Progenitor cell of endocrine pancreas (in vitro differentiated cells): ENCODE measurements at places on chromosomes 2 and 18. TPM values are rescaled to one million over a fixed set of nuclear protein-coding genes. Genes with fewer than 3 reads are reported as not detected.

Gene FBXO48
- total RNA-seq, result 1.2 and 1.5 TPM in 2 replicates

Gene ANKRD44
- total RNA-seq, result 4.0 and 6.0 TPM in 2 replicates

Gene RPRM
- total RNA-seq, result 2.4 and 3.1 TPM in 2 replicates

Gene KCNK3
- 1.2 and 1.5 TPM in 2 replicates for total RNA-seq

Gene RND3
- total RNA-seq, result 40.3 and 42.5 TPM in 2 replicates

Gene TRIM43
- total RNA-seq, result not detected in 2 replicates

Gene ACTG2
- 0.19 and 0.31 TPM in 2 replicates for total RNA-seq

Gene GPR55
- not detected in 2 replicates for total RNA-seq

Gene LYPD6
- total RNA-seq, result 30.1 and 30.5 TPM in 2 replicates

Gene CD8A
- total RNA-seq, result 0.13 and 0.19 TPM in 2 replicates

Gene MITD1
- 37.8 and 38.4 TPM in 2 replicates for total RNA-seq

Gene RTTN
- total RNA-seq, result 24.7 and 27.7 TPM in 2 replicates

Gene RSAD2
- 4.4 and 5.3 TPM in 2 replicates for total RNA-seq

Gene CTDP1
- total RNA-seq, result 23.9 and 24.9 TPM in 2 replicates

Gene DCDC2C
- not detected in 2 replicates for total RNA-seq

Gene SULT1C2
- total RNA-seq, result 15.4 and 16.3 TPM in 2 replicates

Gene ELOA2
- total RNA-seq, result not detected in 2 replicates

Gene RAD51AP2
- 0.07 and 0.13 TPM in 2 replicates for total RNA-seq

Gene SERPINB10
- not detected in 2 replicates for total RNA-seq

Gene CNGA3
- total RNA-seq, result 5.3 and 5.5 TPM in 2 replicates

Gene CDKL4
- total RNA-seq, result 1.2 and 2.0 TPM in 2 replicates

Gene STAT4
- total RNA-seq, result 18.8 and 23.4 TPM in 2 replicates

Gene PLEK
- 0.10 TPM in 1 of 2 replicates, not detected in the other for total RNA-seq

Gene ALPG
- not detected in 2 replicates for total RNA-seq

Gene ABHD3
- 19.8 and 21.1 TPM in 2 replicates for total RNA-seq

Gene FOXI3
- 0.57 and 0.98 TPM in 2 replicates for total RNA-seq

Gene CD8B2
- total RNA-seq, result not detected in 2 replicates

Gene MAP3K19
- not detected in 2 replicates for total RNA-seq

Gene VSNL1
- total RNA-seq, result 1.1 TPM in 2 replicates

Gene RAB6C
- 0.24 TPM in 1 of 2 replicates, not detected in the other for total RNA-seq

Gene GALNT13
- 7.2 and 8.3 TPM in 2 replicates for total RNA-seq

Gene ANKRD30B
- not detected in 2 replicates for total RNA-seq

Gene KIAA2012
- total RNA-seq, result not detected in 2 replicates

Gene MC2R
- total RNA-seq, result not detected in 2 replicates

Gene RFX8
- not detected in 2 replicates for total RNA-seq

Gene ALLC
- total RNA-seq, result 0.16 TPM in 1 of 2 replicates, not detected in the other

Gene UGT1A5
- not detected in 2 replicates for total RNA-seq

Gene SLC4A5
- 4.1 and 5.9 TPM in 2 replicates for total RNA-seq

Gene FRZB
- 38.2 and 45.5 TPM in 2 replicates for total RNA-seq

Gene ZCCHC2
- total RNA-seq, result 18.5 and 20.6 TPM in 2 replicates

Gene FBLN7
- total RNA-seq, result 9.3 and 13.3 TPM in 2 replicates

Gene ALK
- 0.11 TPM in 1 of 2 replicates, not detected in the other for total RNA-seq

Gene SULT1C4
- 31.2 and 35.5 TPM in 2 replicates for total RNA-seq

Gene BOD1L2
- total RNA-seq, result not detected in 2 replicates

Gene MTA3
- 96.0 and 102 TPM in 2 replicates for total RNA-seq

Gene FBXO41
- total RNA-seq, result 7.1 and 7.4 TPM in 2 replicates

Gene MBP
- 38.4 and 39.0 TPM in 2 replicates for total RNA-seq
